Regular cardiac myocyte (primary cell): ENCODE measurements at places on chromosomes 2 and 18. TPM values are rescaled to one million over a fixed set of nuclear protein-coding genes. Genes with fewer than 3 reads are reported as not detected.

The PROKR1 gene
- not detected in 2 replicates for total RNA-seq

The DLX1 gene
- under 0.01 and 2.1 TPM in 2 replicates for total RNA-seq

The SLC4A5 gene
- under 0.01 TPM in 1 of 2 replicates, not detected in the other for total RNA-seq

The SCG2 gene
- 1.5 and 70.5 TPM in 2 replicates for total RNA-seq

The TMEM200C gene
- total RNA-seq = under 0.01 and 0.19 TPM in 2 replicates

The GPR155 gene
- 4.4 and 13.2 TPM in 2 replicates for total RNA-seq

The LIMS1 gene
- 97.5 and 184 TPM in 2 replicates for total RNA-seq

The FAM210A gene
- 30.9 and 40.6 TPM in 2 replicates for total RNA-seq

The SCYGR3 gene
- not detected in 2 replicates for total RNA-seq

The CNDP1 gene
- total RNA-seq = not detected in 2 replicates

The TPGS2 gene
- 93.6 and 95.8 TPM in 2 replicates for total RNA-seq

The KIAA2012 gene
- under 0.01 TPM in 2 replicates for total RNA-seq

The FRZB gene
- total RNA-seq = under 0.01 and 0.19 TPM in 2 replicates

The ACAA2 gene
- total RNA-seq = 40.6 and 42.4 TPM in 2 replicates

The CKAP2L gene
- 2.3 and 18.6 TPM in 2 replicates for total RNA-seq

The DNAH7 gene
- 0.19 and 0.56 TPM in 2 replicates for total RNA-seq

The TUBA3E gene
- total RNA-seq = not detected in 2 replicates

The LCT gene
- total RNA-seq = under 0.01 TPM in 1 of 2 replicates, not detected in the other

The GPR75 gene
- total RNA-seq = 0.28 and 1.2 TPM in 2 replicates

The TUBB8B gene
- not detected in 2 replicates for total RNA-seq

The TTC21B gene
- total RNA-seq = 33.7 and 34.7 TPM in 2 replicates

The KCNIP3 gene
- 0.77 and 1.4 TPM in 2 replicates for total RNA-seq

The AMER3 gene
- total RNA-seq = not detected in 2 replicates

The SLC38A11 gene
- total RNA-seq = 0.28 TPM in 1 of 2 replicates, not detected in the other

The FBXO15 gene
- 0.38 and 0.85 TPM in 2 replicates for total RNA-seq

The KCNJ3 gene
- not detected in 2 replicates for total RNA-seq

The DSG4 gene
- not detected in 2 replicates for total RNA-seq

The KLHL29 gene
- total RNA-seq = 2.9 and 3.4 TPM in 2 replicates

The EGR4 gene
- total RNA-seq = not detected in 2 replicates

The BCL2L11 gene
- total RNA-seq = 0.77 and 1.1 TPM in 2 replicates

The AFTPH gene
- total RNA-seq = 33.4 and 44.3 TPM in 2 replicates

The ZNF385B gene
- total RNA-seq = not detected in 2 replicates

The TRMT61B gene
- total RNA-seq = 10.7 and 12.3 TPM in 2 replicates

The GKN2 gene
- total RNA-seq = not detected in 2 replicates

The SERPINB2 gene
- total RNA-seq = 0.38 and 2.0 TPM in 2 replicates

The SPC25 gene
- total RNA-seq = under 0.01 and 8.6 TPM in 2 replicates

The CAVIN2 gene
- total RNA-seq = 41.2 and 54.4 TPM in 2 replicates
